Fibroblast of upper back skin (primary cell): ENCODE measurements at places on chromosomes 5 and 9.

DNA sequence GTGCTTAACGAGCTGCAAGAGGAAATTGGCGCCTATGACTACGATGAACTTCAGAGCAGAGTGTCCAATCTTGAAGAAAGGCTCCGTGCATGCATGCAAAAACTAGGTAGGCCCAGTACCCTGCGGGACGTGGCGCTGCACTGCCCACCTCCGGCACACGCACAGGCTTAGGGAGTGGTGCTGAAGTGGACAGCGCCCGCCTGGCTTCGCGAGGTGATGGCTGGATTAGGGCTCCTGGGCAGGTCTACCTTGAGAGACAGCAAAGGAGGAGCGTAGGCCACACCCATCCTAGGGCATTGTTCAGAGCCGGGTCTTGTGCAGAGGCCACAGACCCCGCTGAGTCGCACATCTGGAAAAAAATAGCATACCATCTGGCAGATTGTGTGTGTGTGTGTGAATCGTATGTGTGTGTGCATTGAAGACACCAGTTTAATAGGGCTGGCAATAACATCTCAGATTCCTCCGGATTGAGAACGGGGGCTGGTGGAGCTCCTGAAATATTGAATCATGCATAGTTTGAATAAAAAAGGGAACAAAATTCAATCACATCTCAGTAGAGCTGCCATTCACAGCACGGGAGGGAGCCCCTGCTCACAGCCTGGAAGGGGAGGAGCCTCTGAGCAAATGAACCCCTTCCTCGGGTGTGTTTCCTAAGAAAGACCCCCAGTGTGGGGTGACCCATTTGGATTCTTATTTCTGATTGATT lies 11.1 kb downstream of the OLFM1 start:
- peak; percentile 8 for DNase-seq

DNA sequence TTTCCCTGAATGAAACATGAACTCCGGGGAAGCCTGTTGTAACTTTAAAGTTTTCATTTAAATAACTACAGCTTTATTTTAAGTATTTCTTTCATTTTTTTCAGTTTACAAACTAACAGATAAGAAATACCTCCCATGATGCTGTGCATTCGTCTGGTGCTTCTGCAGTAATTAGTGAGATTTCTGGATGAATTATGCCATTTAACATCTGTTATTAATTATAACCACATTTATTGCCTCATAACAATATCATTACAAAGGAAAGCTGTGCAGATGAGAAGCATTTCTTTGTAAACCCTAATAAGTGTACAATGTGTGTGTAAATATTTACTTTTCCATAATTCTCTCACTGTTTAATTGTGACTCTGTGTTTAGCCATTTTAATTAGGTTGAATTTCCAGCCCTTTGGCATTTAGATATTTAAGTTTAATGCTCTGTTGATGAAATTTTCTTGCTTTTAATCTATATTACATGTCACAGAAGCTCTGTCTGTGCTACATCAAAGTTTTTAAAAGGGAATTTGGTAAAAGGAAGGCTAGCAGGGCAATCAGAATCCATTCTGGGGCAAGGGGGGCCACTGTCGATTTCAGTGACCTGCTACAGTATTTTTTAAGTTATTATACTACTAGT lies 418.0 kb downstream of the SPATA31D1 start:
- DNase-seq: no peak

DNA sequence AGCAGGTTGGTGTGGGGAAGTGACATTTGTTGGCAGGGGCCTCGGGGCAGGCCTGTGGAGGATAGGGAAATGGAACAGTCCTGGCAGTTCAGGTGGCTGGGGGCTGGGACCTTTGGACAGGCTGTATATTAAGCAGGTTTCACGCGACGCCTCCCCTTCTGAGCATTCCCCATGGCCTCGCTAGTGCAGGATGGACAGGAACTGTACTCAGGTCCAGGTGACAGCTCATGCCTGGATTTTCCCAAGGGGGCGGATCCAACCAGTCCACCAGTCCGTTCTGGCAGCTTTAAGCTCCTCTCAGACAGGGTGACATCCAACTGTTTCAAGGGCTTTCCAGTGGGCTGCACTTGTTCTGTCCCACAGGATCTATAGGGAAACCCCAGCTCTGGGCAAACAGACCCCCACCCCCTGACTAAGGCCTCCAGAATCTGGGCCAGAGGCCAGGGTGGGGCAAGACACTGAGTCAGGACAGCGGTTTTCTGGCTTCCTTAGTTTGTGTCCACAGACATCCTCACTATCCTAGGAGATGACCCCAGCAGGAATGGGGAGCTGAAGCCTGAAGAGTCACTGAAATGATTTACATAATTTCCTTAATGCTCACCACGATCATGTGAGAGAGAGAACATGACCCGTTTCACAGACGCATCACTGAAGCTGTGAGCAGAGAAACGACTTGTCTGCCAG lies 20.9 kb downstream of the CSF2 start:
- DNase-seq: peak; percentile 94

DNA sequence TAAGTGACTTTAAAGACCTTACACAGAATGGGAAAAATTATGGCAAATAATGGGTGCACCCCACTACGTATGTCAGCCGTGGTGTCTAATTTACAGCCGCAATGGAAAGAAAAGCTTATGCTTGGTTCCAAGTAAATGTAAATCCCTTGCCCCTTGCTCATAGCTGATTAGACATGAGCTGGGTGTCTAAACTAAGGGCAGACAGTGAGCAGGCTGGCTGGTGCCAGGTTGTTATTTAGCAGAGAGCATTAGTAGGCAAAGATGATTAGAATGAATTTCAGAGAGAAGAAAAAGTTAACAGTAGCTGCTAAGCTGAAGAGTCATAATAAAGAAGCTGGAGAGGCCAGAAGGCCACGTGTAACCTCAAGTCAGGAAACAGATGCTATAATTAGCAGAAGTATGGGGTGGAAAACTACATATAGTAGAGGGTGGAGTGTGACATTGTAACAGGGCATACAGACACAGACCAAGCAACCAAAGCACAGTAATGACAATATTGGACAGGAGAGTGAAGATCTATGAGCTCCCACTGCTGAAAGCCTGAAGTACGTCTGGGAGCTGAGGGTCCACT lies 257.7 kb downstream of the MCTP1 start:
- no peak for DNase-seq

- no peak for DNase-seq
These were observed 49.7 kb downstream of the SAR1B start for GRCh38 chr5:134582941-134583340.

DNA sequence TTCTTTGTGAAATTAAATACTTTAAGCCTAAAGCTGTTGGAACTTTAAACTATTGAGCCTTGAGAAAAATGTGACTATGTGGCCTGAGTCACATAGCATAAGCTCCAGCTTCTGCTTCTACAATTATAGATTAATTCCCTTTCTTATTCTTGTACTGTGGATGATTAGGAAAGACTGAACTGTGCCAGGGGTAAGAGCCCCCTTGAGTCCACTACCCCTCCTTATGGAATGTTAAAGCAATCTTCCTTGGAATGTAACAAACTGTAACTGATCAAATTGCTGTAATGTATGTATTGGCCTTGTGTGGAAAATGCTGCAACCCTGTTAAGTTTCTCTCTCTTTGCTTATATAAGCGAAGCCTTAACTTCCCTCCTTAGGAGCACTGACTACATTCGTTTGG lies 273.2 kb downstream of the FAM170A start:
- DNase-seq: peak; percentile 1

GRCh38 chr5:179379321-179379890 lies 34.1 kb upstream of the ADAMTS2 start:
- DNase-seq: no peak

GRCh38 chr5:141532726-141533125 lies 43.8 kb downstream of the PCDHGC5 start:
- no peak for DNase-seq

GRCh38 chr9:130142641-130143040 lies 29.6 kb upstream of the NCS1 start:
- DNase-seq: no peak

DNA sequence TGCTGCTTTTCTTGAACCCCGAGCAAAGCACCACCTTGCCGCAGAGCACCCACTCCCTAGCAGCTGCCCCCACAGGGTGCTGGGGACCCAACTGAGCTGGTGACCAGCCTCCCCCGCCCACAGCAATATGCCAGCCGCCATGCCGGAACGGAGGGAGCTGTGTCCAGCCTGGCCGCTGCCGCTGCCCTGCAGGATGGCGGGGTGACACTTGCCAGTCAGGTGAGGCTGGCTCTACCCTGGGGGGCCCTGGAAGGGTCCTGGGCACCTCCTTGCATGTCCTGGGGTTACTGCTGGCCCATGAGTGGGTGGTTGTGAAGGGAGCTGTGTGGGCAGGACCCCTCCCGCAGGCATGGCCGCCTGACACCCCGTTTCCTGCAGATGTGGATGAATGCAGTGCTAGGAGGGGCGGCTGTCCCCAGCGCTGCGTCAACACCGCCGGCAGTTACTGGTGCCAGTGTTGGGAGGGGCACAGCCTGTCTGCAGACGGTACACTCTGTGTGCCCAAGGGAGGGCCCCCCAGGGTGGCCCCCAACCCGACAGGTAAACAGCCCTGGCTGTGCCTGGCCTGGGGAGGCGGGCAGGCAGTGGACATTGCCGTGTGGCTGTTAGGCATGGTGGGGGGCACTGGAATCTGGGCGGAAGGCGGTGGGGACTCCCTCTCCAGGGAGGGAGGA lies 7.2 kb downstream of the EGFL7 start:
- no peak for DNase-seq
